ENCODE measurements at places on chromosomes 12 and 14.

GRCh38 chr12:34033628-34034296 lies 11.5 kb downstream of the ALG10 start:
- peak; percentile 16 for DNase-seq

GRCh38 chr14:70822530-70823185 lies 13.3 kb upstream of the MAP3K9 start:
- DNase-seq = no peak

- no peak for DNase-seq
These were observed 427.7 kb downstream of the FUT8 start for GRCh38 chr14:65840118-65840751.

DNA sequence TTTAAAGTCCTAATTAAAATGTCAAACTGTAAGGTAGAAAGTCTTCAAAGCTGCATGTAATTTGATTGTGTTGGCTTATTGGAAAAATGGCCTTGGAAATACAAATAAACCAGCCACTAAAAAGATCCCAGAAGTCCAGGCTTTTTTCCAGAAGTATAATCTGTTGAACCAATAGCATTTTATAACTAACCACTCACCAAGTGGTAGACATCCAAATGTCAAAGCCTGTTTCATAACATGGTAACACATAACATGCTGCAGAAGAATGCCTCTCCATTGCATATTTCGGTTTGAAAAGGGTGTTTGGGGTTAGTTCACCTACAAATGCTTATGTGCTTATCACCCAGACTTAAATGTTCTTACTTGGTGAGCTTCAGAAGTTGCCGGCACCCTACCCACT lies 183.7 kb upstream of the DIO2 start:
- DNase-seq = no peak

DNA sequence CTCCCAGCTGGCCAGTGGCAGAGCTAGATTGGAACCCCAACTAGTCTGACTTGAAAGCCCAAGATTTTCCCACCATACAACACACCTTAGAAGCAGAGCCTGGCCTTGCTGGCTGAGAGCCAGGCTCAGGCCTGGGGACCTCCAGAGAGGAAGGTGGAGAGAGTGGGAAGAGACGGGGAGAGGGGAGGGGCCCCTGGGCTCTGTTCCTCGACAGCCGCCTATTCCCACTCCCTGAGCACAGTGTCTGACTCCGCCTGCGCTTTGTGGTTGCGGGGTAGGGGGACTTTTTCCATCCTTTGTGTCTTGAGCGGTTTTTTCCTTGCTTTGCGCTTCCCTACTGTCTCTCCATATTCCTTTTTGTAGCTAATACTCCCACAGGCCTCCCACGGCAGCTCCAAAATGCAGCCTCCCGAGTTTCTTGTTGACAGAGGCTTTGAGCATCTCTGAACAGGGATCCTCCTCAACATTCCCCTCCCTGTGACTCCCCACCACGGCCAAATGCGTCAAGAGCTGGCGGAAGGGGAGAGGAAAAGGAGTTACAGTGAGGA lies 4.0 kb upstream of the KCNH3 start:
- no peak for DNase-seq

DNA sequence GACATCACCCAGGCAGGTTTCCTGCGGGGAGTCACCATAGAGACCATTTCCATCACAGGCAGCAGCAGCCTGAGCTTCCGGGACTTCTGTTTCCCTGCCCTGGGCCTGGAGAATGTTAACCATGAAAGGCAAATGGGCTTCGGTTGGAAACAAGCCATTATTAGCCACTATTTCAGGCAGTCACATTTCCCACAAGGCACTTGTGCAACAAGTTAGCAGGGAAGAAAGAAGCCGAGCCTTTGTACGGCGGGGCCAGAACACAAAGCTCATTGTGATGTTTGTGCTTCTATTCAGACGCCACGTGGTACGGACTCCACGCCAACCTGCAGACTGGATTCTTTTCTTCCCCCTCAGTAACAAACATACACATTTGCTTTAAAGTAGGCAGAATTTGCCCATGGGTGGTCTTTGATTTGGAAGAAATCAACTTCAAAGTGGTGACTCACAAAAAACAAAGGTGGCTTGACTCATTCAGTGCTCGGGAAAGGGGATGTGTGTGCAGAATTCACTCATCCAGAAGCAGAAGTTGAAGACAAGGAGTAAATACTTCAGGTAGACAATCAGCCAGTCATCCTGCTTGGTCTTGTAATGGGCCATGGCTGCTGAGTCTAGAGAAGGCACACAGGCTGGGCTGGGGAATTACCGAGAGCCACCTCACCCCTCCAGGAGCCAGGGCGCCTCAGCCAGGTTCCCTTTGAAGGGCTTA lies 154.2 kb upstream of the PRMT8 start:
- DNase-seq = peak; percentile 89

GRCh38 chr12:109925185-109925840 lies 25.2 kb downstream of the TCHP start:
- DNase-seq = no peak

DNA sequence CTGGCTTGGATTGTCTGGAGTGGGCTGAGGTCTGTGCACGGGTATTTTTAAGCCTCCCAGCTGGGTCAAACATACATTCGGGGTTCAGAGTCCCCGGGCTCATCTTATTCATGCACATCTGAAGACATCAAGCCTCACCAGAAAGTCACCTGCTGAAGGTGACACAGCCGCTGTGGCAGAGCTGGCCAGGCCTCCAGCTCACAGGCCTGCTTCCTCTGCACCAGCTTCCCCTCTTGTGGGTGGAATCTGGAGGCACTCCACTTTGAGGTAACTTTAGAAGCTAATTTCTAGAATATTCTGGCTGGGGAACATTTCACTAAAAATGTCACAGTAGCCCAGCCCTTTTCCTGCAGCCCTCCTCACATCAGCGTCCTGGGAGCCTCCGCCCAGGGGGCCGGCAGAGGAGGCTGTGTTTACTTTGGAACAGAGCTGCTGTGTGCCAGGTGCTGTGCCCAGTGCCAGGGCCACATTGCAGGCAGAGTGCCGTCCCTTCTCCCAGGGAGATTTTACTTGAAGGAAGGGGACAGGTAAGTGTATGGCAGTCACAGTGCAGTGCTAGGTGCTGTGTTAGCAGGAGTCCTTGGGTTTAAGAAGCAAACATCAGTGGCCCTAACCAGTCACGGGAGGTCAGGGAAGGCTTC lies 62.2 kb downstream of the TSPAN11 start:
- no peak for DNase-seq

GRCh38 chr12:116293687-116294453 lies 16.4 kb upstream of the MED13L start:
- no peak for DNase-seq

DNA sequence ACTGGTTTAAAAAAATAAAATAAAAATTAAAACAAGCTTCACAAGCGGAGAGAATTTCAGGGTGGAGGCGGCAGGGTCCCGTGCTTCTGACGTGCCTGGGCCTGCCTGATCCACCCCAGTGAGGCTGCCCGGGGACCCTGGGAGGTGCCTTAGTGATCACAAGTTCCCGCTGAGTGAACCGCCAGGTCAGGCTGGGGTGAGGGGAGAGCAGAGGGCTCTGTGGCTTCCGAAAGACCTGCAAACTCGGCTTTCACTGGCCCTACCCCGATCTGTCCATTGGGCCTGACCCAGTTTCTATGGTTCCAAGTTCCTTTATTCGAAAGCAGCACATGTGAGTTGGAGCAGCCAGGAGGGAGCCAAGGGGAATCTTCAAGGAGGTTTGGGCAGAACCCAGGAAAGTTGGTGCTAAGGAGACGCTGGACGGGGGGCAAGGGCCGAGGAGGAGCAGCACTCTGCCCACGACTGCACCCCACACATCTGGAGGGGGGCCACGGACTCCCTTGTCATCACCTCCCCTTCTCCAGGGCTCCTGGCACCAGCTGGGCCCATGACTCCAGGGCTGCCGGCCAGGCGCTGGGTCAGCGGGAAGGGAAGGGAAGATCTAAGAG lies 12.9 kb downstream of the MMP14 start:
- DNase-seq = peak; percentile 39

- no peak for DNase-seq
These were observed 101.3 kb downstream of the WIF1 start for GRCh38 chr12:65019696-65020234.

DNA sequence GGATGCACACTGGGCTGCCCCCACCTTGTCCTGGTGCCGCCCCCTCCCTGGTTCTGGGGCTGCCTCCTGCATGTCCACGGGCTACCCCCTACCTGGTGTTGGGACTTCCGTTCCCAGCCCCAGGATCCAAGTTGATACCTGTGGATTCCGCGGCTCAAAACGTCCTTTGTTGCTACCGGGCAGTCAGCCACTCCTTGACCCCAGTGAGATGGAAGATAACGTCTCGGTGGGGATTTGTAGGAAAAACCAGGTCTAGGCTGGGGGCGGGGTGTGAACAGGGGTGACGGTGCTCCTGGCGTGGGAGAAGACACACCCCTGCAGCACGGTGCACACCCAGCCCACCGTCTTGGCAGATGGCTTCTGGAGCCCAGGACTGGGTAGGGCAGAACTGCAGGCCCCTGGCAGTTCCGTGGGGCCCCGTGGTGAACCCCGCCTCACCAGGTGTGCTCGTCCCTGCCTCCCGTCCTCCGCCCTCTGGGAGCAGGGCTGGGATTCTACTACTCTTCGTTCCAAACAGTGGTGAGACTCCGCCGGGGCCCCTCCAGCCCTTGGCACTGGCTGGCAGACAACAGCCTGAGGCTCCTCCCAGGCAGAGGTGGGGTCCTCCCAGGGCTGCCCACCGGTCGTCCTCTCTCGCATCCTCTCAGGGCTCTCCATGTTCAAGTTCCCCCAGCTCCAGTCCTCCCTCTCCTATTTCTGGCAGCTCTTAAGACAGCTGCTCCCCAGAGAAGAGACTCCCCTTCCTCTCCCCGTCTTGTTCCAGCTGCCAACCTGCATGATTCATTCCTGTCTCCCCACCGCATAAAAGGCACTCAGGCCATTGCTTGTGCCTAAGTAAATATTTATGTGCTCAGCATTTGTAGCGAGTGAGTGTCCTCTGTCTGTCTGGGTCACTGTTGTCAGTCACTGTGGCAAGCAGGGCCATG lies 75.5 kb downstream of the FBXL14 start:
- no peak for DNase-seq

DNA sequence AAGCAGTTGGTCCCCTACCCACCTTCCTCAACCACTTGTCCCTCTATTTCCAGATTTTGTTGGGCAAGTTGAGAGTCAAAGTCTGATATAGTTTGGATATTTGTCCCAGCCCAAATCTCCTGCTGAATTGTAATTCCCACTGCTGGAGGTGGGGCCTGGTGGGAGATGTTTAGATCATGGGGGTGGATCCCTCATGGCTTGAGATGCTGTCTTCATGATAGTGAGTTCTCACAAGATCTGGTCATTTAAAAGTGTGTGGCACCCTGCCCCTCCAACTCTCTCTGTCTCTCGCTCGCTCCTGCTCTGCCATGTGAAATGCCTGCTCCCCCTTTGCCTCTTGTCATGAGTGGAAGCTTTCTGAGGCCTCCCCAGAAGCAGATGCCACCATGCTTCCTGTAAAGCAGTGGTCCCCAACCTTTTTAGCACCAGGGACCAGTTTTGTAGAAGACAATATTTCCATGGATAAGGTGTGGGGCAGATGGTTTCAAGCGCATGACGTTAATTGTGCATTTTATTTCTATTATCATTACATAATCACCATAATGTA lies 37.3 kb upstream of the BCL11B start:
- DNase-seq = no peak

- peak; percentile 47 for DNase-seq
These were observed 756 bp downstream of the TULP3 start for GRCh38 chr12:2891240-2892053.

- no peak for DNase-seq
These were observed 509.1 kb downstream of the PCNX1 start for GRCh38 chr14:71416392-71416791.

GRCh38 chr12:71548893-71549292 lies 109.3 kb downstream of the LGR5 start:
- no peak for DNase-seq

- no peak for DNase-seq
These were observed 22.4 kb upstream of the LTBP2 start for GRCh38 chr14:74634481-74634880.

- no peak for DNase-seq
These were observed 53.1 kb downstream of the PARP11 start for GRCh38 chr12:3820122-3820521.

DNA sequence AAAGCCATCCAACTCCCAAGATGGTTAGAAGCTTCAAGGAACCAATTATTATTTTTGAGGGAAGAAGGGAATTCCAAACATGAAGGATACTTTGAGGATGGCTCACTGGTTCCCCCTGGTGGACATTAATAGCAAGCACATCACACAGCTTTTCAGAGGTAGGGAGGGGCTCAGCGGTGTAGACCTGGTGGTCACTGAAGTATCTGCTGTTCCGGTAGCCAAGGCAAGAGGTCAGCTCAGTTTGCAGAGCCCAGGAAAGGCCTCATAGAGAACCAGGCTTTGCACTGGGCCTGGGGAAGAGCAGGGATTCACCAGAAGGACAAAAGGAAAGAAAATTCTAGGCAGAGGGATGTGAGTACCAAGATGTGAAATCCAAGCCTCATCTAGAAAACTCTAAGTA lies 118.7 kb downstream of the KSR2 start:
- DNase-seq = no peak

GRCh38 chr12:67520606-67521005 lies 127.9 kb upstream of the DYRK2 start:
- no peak for DNase-seq

DNA sequence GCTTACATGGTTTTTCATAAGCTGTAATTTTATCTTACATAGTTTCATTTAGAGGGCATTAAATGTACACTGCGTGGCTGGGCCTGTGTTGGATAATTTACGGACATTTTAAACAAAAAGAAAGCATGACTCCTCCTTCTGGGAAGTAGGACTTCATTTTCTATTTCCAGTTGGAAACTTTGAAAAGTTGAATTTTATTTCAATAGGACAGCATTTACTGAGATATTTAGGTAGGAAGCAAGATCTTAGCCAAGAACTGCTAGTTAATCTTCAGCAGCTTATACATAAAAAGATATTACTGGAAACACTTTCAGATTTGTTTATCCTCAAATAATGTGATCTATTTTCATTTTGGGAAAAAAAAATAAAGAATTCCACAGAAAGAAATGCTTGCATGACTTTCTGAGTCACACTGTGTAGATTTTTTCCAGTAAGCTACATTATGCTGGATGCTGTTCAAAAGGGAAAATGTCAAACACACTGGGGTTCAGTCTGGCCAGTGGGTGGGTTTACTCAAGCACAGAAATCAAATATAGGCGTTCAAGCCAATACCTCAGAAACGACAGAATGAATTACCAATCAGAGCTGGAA lies 239.4 kb upstream of the KRR1 start:
- no peak for DNase-seq

GRCh38 chr12:51748235-51748634 lies 100.3 kb downstream of the FIGNL2 start:
- no peak for DNase-seq

- no peak for DNase-seq
These were observed 287.5 kb downstream of the GALC start for GRCh38 chr14:87705439-87705896.

GRCh38 chr14:101973356-101973755 lies 9.0 kb downstream of the DYNC1H1 start:
- no peak for DNase-seq

DNA sequence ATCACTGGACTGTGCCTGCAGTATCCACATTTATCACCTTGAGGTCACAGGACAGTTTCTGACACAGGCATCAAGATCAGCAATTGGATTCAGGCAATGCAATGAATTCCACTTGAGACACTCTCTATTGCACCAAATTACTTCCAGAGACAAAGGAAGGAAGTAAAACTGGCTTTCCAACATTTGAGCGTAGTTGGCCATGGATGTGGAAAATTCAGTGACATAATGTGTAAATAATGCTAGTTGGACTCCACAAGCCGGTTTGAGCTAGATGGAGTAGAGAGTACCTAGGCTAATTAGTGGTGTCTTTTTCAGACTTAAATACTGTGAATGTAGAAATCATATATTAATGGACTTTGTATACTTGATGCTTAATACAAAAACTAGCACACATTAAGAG lies 168.3 kb upstream of the SYT1 start:
- DNase-seq = no peak

- DNase-seq = no peak
These were observed 299.3 kb upstream of the RTL1 start for GRCh38 chr14:101202627-101203404.
